Activated naive CD8-positive, alpha-beta T cell treated with anti-CD3 and anti-CD28 coated beads, Interleukin-2, amount 50 U/mL, for 16 hours (primary cell): ENCODE measurements at places on chromosomes 11 and 22.

DNA sequence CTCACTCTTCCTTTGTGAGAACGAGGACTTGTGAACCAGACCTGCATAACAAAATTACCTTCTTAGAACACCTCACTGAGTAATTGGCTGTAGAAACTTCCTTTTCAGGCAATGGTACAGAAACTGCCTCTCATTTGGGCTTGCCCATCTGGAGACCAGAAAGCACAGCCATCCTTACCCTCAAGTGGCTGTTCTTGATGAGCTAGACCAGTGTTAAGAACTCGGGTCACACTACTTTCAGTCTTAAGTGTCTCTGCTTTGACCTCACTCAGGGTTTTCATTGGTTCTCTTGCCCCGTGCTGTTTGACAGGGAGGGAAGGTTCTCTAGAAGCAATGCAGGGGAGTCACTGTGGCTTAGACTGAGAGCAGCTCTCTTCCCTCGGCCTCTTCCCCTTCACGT, 29.3 kb downstream of the NAT10 start:
- DNase-seq: no peak

- no peak for DNase-seq
Observed at GRCh38 chr11:26841818-26842473, 120.1 kb upstream of the SLC5A12 start.

DNA sequence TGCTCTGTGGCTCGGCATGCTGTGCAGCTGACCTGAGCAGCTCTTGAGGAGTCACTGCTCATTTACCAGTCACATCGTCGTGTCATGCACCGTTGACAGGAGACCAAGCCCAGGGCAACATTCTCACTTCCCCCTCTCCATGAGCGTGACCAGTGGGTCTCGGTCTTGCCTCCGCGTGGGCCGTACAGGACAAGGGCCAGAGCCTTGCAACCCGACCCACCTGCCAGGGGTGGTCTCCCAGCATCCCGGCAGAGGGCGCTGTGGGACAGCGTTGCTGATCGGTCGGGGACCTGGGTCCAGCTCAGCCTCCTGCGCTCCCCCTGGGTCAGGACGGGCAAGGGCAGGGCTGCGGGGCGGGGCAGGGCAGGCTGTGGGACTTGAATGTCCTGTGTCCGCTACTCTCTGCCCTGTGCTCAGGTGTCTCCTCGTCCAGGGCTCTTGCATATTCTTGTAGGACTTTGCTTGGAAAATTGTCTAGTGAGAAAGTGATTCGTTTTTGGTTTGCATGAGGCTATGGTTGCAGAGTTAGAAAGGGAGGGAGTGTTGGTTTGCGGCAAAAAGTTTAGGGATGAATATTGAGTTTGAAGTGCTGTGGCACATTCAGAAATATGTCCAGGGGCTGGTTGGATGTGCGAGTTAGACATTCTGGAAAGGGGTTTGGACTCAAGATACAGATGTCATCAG, 16.2 kb downstream of the EIF4G2 start:
- peak; percentile 68 for DNase-seq

GRCh38 chr11:134905517-134905916, 493.5 kb upstream of the B3GAT1 start:
- DNase-seq: no peak

GRCh38 chr11:44267750-44268613, 42.0 kb downstream of the ALX4 start:
- DNase-seq: no peak

- no peak for DNase-seq
Observed at GRCh38 chr11:82683029-82683428, 50.6 kb downstream of the FAM181B start.

DNA sequence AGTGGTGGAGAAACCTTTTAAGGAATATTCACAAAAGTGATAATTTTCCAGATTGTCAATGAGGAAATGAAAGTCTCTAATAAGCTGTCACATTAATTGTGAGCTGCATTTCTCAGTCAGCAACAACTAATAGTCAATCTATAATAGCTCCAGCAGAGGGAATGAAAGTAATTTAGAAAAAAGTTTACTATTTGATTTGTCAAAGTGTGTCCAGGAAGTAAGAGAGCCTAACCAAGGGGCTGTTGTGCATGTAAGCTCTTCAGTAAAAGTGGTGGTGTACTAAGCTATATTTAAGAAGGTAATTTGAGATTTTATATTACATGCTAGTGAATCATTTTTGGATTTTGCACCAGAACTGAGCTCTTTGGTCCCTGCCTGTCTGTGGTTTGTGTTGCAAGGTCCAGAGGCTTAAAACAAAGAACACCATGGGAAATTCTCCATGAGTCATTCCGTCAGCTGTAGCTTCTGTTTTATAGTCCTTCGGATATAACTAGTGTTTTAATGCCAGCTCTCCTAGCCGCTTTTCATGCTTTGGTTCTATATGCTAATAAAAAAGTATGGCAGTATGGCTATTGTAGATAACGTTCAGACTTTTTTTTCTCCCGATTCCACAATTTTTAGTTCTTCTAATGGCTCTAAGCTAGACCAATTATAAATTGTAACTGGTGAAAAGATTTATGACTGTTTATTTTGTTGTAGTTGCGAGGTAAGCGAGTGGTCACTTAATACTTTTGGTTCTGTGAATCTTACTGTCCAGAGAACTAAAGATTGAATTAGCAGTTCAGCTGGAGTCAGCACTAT, 64.6 kb downstream of the ARHGEF12 start:
- no peak for DNase-seq

DNA sequence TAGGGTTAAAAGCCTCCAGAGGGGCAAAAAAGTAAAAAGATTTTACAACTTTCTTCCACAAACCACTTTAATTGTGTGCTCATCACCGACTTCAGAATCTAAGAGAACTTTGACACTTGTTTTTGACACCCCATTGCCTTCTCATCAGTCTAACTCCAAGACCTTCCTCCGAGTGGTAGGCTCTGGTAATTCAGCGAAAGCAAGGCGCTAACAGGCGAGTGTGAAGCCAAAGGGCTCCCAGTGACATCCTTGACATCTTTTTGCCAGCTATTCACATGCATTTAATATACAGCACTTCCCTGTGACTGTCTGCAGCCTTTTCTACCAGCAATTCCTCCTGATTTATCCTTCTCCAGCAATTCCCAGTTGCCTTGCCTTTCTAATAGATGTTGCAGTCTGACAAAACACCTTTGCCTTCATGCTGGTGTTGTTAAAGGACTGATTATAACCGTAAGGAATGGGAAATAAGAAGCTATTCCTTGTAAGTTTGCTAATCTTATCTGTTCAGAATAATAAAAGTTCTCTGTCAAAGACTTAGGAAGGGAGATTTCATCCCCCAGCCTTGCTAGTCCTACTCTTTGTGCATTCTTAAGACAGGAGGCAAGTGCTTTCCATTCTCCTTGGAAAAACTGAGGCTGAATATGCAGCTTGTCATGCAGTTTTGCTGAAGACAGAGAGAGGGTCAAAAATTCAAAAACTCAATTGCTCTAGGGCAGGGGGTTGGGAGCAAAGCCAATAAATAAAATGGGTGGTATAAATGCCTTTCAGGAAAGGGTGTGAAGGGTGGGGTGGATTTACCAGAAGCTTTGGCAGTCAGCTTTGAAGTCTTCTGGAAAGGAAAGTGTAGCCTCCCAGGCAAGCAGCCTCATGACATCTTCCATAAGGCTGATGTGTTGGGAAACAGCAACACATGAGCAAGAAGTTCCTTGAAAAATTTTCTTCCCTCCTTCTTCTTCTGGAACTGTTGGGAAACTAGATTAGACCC, 39.1 kb downstream of the SNX19 start:
- no peak for DNase-seq

GRCh38 chr11:119520966-119521365, 98.0 kb upstream of the THY1 start:
- DNase-seq: no peak

GRCh38 chr22:36815558-36816338, 1.1 kb downstream of the PVALB start:
- DNase-seq: no peak

GRCh38 chr11:2892967-2893528, 7.5 kb upstream of the CDKN1C start:
- DNase-seq: no peak

DNA sequence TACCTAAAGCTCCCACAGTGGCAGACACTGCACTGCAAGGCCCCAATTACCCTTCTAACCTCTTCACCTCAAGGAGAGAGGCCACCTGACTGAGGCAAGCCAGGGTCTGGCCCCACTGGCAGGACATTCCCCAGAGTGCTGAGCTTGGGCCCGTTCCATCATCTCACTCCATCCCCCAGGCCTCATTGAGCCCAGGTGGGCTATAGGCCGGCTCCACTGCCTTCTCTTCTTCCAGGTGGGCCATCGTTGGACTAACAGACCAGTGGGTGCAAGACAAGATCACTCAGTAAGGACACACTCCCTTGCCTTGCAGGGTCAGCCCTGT, 19.1 kb downstream of the CDC45 start:
- DNase-seq: no peak

DNA sequence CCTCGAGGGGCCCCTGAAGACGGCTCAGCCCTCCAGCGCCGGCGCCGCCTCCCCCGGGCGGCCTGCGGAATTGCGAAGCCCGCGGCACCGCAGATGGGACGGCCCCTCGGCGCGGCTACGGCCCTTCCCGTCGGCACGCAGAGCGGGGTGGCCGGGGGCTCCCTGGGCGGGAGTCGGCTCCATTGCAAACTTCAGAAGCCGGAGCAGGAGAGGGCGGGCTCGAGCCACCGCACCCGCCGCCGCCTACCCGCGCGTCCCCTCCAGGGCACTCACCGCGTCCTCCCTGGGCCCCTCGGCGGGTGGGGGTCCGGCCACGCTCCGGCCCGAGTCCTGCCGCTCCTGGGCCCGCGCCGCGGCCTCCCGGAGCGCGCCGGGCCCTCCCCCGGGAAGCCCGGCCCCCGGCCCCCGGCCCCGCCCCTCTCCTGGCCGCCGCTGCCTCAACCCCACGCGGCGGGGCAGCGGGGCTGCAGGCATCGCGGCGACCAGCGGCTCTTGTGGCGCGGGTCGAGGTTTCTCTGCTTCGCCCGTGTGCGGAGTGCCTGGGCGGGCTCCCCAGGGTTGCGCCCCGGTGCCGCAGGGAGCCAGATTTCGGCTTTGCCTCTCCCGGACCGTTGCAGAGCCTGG, at the start of gene PACSIN3:
Gene PACSIN3 (minus strand): TSS at position 359 of the 624 bp plus-strand sequence. CDS start 3,707 bp downstream, outside the sequence.
- no peak for DNase-seq

DNA sequence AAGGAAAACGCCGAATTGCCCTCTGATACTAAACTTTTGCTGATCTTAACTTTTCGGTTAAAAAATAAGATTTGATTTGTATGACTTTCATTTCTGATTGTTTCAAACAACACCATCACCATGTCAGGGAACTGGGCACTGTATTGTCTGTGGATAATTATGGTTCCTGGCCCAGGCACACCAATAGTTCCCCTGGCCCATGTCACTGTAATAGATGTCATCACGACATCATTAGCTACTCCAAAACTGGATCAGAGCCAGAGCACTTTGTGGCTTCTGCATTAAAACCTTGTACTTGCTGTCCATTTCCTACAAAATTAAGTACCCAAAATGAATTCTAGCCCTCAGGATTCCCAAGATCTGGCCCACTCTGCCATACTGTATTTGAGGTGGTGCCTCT, 119.5 kb upstream of the NARS2 start:
- no peak for DNase-seq

DNA sequence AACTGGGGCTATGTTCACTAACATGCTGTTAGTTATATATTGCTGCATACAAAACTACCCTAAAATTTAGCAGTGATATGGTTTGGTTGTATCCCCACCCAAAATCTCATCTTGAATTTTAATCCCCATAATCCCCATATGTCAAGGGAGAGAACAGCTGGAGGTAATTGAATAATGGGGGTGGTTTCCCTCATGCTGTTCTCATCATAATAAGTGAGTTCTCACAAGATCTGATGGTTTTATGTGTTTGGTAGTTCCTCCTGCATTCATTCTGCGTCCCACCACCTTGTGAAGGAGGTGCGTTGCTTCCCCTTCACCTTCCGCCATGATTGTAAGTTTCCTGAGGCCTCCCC, 10.0 kb upstream of the PATL1 start:
- no peak for DNase-seq

GRCh38 chr11:66728038-66728692, 851 bp downstream of the SPTBN2 start:
- DNase-seq: no peak

GRCh38 chr11:30749268-30749667, 163.1 kb upstream of the MPPED2 start:
- no peak for DNase-seq

DNA sequence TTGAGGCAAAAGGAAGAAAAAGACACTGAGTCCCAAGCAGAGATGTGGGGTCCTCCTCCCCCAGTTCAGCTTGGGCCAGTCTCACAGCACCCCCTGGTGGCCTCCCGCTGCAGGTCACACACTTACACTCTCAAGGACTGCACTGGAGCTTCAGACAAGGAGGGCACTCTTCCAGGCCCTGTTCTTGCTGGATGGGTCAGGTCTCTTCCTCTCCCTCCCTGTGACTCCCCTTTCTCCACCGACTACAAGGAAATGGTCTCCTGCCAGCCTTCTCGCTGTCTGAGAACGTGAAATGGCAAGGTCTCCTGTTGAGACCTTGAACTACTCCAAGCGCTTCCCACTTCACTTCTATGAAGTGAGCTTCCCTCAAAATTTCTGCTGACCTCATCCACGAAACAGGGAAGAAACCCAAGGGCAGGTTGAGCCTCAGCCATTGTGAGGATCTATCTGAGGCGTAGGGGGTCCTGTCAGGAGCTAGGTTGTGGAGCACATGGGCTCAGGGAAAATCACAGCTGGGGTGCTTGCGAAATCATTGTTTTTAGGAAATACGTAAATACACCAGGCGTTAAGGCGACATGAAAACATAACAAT, 11.2 kb upstream of the IGLL1 start:
- DNase-seq: peak; percentile 17

DNA sequence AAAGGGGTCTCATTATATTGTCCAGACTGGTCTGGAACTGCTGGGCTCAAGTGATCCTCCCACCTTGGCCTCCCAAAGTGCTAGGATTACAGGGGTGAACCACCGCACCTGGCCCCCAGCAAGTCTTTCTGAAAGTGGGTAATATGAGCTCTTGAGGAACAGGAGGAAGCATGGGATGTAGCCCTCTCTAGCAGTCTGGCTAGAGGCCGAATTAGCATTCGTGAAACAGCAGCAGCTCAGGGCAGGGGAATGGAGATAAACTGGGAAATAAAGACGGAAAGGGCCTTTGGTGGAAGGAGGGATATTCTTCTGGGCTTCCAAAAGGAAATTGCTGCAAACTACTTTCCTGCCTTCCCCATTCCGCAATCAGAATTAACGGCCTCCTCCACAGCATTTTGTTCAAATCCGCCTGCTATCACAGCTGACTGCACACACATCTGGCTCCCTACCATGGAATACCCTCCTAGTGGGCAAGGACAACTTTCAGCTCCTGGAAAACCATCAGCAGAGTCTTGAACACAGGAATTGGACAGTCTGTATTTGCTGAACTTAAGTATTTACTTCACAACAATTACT, 44.3 kb downstream of the MICAL3 start:
- no peak for DNase-seq

GRCh38 chr22:43288807-43289420, 54.3 kb downstream of the SCUBE1 start:
- no peak for DNase-seq

DNA sequence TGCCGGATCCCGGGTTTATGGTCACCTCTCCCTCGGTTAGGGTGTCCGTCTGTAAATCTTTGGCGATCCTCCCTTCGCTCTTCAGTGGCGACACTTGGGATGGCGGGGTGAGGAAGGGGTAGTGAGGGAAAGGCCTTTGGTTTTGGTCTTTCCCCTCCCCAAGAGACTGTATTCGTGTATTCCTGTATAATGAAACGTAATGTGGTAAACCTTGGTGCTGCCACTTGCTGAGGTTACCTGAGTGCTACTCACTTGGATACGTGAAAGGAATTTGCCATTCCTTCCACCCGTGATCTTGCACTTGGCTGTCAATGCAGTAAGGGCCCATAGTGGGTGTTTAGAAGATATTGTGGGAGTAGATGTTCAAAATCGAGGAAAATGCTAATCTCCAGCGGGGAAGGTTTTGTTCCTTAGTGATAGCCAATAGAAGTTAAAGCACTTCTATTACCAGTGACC, 578 bp upstream of the NUP160 start:
- no peak for DNase-seq
